NCI-H1694 treated with DMSO at 0.1 percent for 48 hours (cell line): ENCODE measurements at places on chromosomes 2 and 18.

DNA sequence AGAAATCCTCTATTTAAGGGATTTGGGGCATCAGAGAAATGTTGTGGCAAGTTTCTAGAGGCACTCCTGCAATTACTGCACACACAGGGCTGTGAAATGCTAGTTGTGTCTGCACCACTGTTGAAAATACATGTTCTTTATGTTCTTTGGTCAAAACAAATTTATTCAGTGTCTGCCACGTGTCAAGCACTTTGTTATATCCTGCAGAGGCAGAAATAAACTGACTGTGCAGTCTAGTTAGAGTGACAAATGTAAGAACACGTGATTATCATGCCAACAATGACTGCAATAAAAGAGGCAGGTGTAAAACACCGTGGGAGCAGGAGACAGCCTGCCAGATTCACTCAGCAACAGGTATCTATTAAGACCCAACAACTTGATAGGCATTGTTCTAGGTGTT is 423.3 kb downstream of the LRP1B start:
- DNase-seq = no peak

GRCh38 chr2:232549655-232550353 is 553 bp downstream of the TIGD1 start:
- DNase-seq = no peak

- no peak for DNase-seq
Measured at GRCh38 chr2:238595750-238596570, 169.2 kb downstream of the ASB1 start.

DNA sequence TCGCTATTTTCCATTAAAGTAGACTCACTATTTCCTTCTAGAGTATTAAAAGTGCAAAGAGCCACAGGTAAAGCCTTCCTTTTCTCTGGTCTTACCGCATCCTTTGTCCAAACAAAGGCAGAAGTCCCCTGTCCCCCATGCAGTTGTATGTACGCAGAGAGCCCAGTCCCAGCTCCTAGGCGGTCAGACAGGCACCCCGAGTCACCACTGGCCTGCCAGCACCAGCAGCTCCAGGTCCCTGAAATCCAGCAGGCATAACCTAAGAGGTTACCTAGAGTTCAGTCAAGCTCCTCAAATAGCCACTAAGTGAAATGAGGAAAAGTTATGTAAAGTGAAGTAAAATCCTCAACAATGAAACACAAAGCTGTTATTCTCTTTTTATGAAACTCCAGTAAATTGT is 60.4 kb upstream of the TWIST2 start:
- DNase-seq = no peak

DNA sequence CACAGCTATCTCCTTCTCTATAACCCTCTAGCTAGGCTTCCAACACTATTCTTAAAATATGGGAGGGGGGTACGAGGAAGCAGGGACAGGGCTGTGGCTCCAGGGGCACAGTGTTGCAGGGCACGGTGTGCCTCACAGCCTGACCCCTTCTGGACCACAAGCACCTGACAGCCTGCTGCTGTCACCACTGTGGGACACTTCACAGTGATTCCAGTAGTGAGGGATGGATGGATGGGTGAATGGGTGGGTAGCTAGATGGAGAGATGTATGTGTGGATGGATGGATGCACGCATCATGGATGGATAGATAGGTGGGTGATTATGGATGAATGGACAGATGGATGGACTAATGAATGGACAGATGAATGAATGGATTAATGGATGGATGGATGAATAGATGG is 21.6 kb downstream of the PXDN start:
- DNase-seq = no peak

DNA sequence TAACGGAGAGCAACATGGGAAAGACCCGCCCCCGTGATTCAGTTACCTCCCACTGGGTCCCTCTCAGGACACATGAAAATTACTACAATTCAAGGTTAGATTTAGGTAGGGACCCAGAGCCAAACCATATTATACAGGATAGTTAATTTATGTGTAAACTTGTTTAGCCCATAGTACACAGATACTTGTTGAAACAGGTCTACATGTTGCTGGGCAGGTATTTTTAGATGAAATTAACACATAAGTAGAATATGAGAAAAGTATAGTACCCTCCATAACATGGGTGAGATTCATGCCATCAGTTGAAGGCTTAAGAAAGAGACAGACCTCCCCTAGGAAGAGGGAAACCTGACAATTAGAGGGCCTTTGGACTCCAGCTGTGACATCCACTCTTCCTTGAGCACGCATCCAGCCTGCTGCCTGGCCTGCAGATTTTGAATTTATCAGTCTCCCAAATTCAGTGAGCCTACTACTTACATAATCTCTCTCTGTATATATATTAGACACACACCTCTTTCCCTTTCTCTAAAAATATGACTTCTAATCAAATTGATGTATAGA is 463.5 kb upstream of the NETO1 start:
- DNase-seq = no peak

DNA sequence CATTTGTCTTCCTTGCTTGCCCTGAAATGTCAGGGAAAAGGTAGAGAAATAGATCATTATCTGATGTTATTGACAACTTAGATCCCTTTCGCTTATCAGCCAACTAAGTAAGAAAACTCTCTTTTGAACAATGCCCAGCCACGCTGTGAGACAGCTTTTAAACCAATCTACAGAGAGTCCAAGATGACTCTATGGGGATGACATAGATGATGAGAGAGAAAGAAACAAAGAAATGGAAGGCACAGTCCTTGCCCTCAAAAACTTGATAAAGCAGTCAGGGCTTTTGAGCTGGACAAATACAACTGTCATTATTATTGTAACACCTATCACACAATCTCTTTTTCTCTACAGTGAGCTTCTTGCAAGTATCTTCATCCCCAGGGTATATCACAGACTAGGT is 222.6 kb downstream of the SETBP1 start:
- DNase-seq = no peak

DNA sequence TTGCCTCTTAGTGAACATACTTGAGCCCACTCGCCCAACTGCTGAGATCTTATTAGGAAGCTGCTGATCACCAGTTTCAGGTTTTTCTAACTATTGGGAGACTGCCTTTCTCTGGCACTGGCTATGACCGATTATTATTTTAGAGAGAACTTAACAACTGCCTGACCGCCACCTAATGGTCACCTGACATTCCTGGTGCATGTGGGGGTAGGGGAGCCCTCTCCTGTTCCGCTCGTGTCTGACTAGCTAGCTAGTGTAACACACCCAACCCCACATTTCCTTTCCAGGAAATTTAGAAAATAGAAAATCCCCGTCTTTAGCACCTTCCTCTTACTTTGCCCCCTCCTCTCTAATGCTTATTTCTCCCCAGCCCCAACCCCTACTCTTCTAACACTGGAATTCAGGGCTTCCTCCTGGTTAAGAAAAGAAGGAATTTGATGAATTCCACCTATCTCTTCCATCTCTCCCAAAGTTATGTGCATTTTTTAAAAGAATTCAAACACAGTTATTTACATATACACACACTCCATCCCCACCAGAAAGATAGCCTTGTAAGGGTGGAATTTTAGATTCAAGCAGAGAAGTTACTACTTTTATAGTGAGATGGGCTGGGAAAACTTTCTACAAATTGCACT is 19.4 kb upstream of the DNER start:
- no peak for DNase-seq

DNA sequence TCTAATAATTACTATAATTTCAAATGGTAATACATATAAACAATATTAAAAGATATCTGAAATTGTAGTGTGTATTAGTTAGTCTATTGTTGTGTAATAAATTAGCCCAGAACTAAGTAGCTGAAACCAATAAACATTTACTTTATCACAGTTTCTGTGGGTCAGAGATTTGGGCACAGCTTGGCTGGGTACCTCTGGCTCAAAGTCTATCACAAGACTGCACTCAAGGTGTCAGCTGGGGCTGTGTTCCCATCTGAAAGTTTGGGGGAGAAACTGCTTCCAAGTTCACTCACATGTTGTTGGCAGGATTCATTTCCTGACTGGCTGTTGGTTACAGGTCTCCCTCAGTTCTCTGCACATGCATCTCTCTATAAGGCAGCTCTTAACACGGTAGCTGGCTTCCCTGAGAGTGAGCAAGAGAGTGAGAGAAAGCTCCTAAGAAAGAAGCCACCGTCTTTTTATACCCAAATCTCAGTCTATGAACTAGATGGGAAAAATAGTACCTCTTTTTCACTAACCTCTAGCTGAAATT is 25.6 kb upstream of the WIPF1 start:
- no peak for DNase-seq

- DNase-seq = peak; percentile 37
Measured at GRCh38 chr2:173979751-173980351, 14.7 kb upstream of the SP3 start.

GRCh38 chr2:54360055-54360792 is 95.9 kb upstream of the SPTBN1 start:
- peak; percentile 2 for DNase-seq

- DNase-seq = peak; percentile 31
Measured at GRCh38 chr2:60445684-60446179, 107.7 kb downstream of the BCL11A start.

- no peak for DNase-seq
Measured at GRCh38 chr2:33321876-33322483, 154.5 kb upstream of the RASGRP3 start.

- DNase-seq = no peak
Measured at GRCh38 chr2:97816411-97816810, 103.0 kb downstream of the ZAP70 start.

- no peak for DNase-seq
Measured at GRCh38 chr2:16568998-16569784, 96.4 kb downstream of the CYRIA start.

- peak; percentile 70 for DNase-seq
Measured at GRCh38 chr2:37324786-37325624, at the start of gene PRKD3. Gene PRKD3 (minus strand): TSS chr2:37324833. CDS start chr2:37316524, 8,309 bp downstream.

DNA sequence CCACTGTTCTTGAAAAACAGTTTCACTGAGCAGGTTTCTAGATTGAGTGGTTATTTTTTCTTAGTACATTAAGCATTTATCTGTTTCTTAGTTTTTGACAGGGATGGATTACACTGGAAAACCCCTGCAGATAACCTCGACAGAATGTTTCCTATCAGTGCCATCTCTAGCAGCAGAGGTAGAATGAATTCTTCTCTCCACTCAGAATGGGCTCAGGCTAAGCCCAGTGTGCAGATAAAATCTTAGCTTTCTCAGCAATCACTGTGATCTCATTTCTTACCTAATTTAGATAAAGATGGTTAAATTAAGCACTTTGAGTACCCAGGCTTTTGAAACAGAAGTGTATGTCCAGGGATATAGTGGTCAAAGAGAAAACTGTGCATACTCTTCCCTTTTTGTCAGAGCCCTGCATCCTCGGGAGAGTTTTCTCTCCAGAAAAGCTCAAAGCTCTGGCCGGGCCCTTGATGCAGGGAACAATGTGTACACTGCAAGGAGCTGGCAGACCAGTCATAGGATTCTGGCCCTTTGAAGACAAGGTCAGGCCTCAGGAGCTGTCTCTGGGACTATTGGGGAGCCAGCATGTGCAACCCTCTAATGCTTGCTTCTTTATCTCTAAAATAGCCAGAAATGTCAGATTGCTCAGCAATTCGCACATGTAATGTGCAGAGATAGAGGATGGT is 10.6 kb upstream of the AKAIN1 start:
- DNase-seq = no peak

GRCh38 chr2:42169874-42170521 is 845 bp downstream of the EML4 start:
- no peak for DNase-seq

- no peak for DNase-seq
Measured at GRCh38 chr2:237485304-237485703, 1.7 kb upstream of the MLPH start.

GRCh38 chr2:152647552-152647951 is 69.7 kb downstream of the PRPF40A start:
- peak; percentile 2 for DNase-seq

GRCh38 chr2:240121675-240122074 is 14.4 kb downstream of the COPS9 start:
- no peak for DNase-seq

DNA sequence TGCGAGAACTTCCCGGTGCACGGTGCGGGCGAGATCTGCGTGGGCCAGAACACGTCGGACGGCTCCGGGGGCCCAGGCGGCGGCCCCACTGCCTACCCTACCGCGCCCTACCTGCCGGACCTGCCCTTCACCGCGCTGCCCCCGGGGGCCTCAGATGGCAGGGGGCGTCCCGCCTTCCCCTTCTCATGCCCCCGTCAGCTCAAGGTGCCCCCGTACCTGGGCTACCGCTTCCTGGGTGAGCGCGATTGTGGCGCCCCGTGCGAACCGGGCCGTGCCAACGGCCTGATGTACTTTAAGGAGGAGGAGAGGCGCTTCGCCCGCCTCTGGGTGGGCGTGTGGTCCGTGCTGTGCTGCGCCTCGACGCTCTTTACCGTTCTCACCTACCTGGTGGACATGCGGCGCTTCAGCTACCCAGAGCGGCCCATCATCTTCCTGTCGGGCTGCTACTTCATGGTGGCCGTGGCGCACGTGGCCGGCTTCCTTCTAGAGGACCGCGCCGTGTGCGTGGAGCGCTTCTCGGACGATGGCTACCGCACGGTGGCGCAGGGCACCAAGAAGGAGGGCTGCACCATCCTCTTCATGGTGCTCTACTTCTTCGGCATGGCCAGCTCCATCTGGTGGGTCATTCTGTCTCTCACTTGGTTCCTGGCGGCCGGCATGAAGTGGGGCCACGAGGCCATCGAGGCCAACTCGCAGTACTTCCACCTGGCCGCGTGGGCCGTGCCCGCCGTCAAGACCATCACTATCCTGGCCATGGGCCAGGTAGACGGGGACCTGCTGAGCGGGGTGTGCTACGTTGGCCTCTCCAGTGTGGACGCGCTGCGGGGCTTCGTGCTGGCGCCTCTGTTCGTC is 1.7 kb downstream of the FZD7 start:
- no peak for DNase-seq

- no peak for DNase-seq
Measured at GRCh38 chr18:28422577-28422976, 245.6 kb upstream of the CDH2 start.

GRCh38 chr18:36314098-36314497 is 16.6 kb downstream of the FHOD3 start:
- DNase-seq = no peak
